BE2C (cell line): ENCODE measurements at places on chromosomes 7 and 10.

- DNase-seq, result peak; percentile 81
Observed at GRCh38 chr7:99579956-99580777, 17.9 kb upstream of the TMEM225B start.

- no peak for DNase-seq
Observed at GRCh38 chr7:24378871-24379616, 95.1 kb downstream of the NPY start.

GRCh38 chr10:33113466-33113865 lies 155.4 kb upstream of the ITGB1 start:
- no peak for DNase-seq

DNA sequence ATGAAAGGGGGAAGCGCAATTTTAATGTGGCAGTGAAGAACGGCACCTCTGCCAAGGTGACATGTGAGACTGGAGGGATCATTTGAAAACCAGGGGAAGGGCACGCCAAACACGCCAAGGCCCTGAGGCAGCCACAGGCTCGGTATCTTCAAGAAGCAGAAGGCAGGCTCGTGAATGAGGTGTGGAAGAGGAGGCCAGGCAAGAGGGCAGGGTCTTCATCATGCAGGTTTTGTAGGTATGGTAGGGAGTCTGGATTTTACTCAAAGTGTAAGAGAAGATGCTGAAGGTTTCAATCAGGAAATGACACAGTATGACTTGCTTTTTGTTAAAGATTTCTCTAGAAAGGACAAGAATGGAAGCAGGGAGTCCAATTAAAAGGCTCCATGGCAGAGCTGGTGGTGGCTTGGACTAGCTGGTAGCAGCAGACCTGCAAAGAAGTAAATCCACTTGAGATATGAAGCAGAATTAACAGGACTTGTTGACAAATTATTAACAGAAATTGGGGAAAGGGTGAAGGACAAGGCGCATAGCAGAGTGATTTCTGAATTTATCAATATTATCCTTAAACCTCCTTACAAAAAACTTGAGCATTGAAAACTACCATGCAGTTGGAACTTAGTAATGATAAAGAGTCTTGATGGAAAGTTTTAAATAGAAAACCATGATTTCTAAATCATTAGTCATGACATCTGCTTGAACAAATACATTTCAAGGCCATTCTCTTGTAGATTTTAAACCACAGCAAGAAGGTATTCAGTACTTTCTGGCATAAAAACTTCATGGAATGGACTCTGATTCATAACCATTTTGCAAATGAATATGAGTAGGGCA lies 70.4 kb downstream of the COA1 start:
- DNase-seq, result no peak

- DNase-seq, result no peak
Observed at GRCh38 chr10:48623009-48623408, 18.1 kb upstream of the ARHGAP22 start.

GRCh38 chr10:75058161-75058560 lies 53.3 kb upstream of the SAMD8 start:
- DNase-seq, result no peak

DNA sequence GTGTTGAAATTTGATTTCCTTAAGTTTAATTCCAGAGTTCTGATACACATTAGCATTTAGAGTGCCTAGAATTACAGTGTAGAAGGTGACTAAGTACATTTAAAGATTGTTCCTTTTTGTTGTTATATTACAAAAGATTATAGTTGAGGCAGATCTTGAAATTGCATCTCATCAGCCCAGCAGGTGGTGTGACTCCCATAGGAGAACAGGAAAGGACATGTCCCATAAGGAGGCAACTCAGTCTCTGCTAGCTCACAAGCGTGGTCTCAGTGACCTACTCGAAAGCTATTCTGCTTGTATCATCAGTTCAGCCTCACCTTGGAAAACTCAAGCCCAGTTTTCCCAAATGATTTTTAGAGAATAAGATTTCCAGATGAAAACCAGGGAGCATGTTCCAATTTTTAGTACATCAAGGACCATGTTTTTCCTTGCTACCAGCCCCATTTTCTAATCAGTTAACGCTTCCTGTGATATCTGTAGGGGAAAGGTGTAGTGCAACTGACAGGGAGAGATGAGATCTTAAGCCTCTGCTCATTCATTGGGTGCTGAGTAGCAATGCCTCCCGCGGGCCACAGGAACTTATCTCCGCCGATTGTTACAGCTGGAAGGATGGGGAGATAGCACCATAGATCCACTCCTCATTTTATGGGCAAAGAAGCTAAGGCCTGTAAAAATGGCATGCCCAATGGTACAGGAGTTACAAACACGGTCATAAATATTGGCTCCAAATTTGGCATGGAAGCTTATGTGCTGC lies 1.1 kb upstream of the GNAI1 start:
- DNase-seq, result no peak

DNA sequence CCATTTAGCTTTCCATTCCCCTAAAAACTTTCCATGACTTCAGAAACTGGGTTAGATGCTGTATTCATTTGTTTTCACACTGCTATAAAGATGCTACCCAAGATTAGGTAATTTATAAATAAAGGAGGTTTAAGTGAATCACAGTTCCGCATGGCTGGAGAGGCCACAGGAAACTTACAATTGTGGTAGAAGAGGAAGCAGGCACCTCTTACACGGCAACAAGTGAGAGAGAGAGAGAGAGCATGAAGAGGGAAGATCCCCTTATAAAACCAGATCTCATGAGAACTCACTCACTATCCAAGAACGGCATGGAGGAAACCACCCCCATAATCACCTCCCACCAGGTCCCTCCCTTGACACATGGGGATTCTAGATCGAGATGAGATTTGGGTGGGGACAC lies 336.8 kb downstream of the TFEC start:
- DNase-seq, result no peak

DNA sequence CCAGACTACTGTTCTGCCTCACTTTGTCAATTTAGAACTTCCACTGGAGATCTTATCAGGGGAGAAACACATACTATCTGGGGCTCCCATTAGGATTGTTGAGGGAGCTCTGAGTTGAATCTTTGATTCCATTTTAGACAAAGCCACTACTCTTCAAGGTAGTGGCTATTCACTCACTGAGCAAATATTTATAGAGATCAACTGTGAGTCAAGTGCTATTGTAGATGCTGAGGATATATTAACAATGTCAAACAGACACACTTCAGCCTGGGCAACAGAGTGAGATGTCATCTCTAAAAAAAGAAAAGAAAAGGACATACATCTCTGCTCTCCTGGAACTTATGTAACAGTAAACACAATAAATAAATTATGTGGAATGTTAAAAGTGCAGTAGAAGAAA lies 315.3 kb downstream of the PTEN start:
- no peak for DNase-seq

GRCh38 chr10:126468876-126469643 lies 80.8 kb upstream of the ADAM12 start:
- no peak for DNase-seq
